ENCODE measurements at places on chromosomes 4 and X. TPM values are rescaled to one million over a fixed set of nuclear protein-coding genes. Genes with fewer than 3 reads are reported as not detected.

Gene CSAG3
- not detected for total RNA-seq

Gene ARHGAP6
- 0.05 TPM for total RNA-seq

Gene PFKFB1
- 0.08 TPM for total RNA-seq

Gene CFI
- total RNA-seq: 0.65 TPM

Gene DMP1
- total RNA-seq: 0.06 TPM

Gene MAGED4B
- total RNA-seq: 10.4 TPM

Gene SYTL4
- total RNA-seq: 3.9 TPM
